ENCODE measurements at places on chromosomes 3 and 15. TPM values are rescaled to one million over a fixed set of nuclear protein-coding genes. Genes with fewer than 3 reads are reported as not detected.

DNA sequence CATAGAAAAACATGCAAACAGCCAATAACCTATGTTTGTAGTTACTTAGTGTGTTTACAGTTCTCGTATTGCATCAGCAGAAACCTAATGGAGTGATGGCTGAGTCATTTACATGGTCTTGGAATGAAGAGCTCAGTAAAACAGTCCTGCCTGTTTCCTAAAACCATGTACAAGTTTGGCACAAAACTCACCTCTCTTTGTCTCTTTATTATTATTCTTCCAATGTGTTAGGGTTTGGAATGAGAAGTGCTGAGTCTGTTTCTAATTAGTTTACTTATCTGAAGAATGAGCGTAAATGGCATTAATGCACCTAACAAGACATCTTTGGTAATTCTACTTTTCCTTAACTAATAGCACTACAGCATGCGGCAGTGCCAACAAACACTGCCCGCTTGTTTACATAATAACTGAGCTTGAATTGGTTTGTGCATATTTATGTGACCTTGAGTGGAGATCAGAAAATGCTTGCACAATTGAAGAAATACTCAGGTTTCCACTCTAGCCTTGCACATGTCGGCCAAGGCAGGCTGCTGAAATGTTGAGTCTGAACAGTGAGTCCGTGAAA is 385.4 kb upstream of the SEMA6D start:
- no peak for DNase-seq

DNA sequence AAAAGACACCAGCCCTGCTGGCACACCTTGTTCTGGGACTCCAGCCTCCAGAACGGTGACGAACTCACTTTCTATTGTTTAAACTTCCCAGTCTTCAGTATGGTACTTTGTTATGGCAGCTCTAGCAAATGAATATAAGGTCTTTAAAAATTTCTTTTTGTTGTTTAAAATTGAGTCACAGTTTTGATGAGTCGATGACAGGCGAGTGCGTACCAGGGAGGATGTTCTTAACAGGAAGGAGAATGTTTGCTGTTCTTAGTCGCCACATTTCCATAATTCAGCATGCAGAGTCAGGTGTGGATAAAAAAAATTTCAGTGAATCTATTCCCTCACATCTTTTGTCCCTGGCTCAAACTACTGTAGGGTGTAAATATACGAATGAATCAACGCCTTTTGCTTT is 12.4 kb downstream of the DNASE1L3 start:
- DNase-seq = no peak

- peak; percentile 56 for DNase-seq
These were observed 324.5 kb downstream of the TBL1XR1 start for GRCh38 chr3:176872771-176873209.

GRCh38 chr3:183801601-183802000 is 23.8 kb downstream of the MAP6D1 start:
- no peak for DNase-seq

DNA sequence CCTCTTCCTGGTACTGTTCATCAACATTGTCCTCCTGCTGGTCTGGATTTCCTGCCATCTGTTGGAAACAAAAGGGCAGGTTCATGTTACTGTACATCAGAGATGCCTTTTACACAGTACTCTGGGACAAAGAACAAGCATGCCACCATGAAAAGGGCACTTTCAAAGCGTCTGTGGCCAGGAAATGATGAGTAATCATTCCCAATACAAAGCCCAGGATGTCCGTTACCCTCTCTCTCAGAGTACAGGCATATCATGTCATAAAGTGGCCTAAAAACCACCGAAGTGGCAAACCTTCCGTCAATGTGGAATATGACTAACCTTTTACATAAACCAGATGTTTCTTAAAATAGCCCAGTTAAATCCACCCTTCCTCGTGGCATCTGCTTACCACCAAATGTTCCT is 71.2 kb downstream of the GOLIM4 start:
- DNase-seq = no peak

DNA sequence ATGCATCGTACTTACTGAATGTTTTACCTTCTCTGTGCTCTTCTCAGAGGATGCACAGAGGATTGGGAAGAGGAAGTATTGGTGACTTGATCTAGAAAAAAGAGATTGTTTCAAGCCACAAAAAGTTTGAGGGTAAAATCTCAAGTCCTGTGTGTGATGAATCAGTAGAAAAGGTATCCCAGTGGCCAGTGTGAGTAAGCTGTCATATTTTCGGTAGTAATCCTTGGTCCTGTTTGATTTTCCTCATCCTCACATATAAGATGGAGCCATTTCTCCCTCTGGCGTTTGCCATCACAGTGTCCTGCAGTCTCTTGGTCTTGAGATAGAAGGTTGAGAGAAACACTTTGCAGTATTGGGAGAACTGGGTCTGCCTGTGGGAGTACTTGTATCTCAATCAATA is 166.8 kb downstream of the LPP start:
- no peak for DNase-seq

DNA sequence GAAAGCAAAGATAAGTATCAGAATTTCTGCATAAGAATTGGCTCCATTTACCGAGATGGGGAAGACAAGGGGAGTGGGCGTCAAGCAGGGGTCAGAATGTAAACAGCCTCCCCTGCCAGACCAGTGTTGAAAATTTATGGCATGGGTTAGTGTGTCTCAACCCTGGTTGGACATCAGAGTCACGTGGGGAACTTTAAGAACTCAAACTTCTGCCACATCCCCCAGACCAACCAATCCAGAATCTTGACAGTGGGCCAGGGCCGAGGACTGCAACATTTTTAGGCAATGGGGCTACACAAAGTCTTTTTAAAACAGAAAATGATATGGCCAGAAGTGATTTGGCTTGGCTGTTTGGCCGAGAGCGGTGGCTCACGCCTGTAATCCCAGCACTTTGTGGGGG is 14.3 kb upstream of the MASP1 start:
- no peak for DNase-seq

The CLDN18 gene
- total RNA-seq = not detected

The PARP14 gene
- total RNA-seq = 30.3 TPM

The ZNF619 gene
- total RNA-seq = 6.5 TPM

The SLC7A14 gene
- total RNA-seq = 0.34 TPM

Data from left colon (tissue), 2 donors.